AG09309 (cell line): ENCODE measurements at places on chromosomes 5 and 9.

DNA sequence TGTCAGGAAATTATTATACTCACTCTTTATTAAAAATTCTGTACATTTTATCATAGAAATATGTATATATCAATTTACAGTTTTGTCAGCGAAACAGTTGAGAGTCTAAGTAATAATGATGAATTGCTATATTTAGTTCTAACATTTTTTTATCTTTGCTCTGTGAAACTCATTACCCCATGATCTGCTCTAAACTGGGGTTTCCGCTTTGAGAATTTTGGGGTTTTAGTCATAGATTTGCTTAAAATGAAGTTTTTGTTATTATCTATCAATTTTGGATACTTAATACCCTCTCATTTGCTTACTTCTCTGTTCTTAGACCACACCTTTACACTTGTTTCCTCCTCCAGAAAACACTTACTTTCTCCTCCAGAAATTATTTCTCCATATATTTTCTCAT, 333.8 kb upstream of the MPDZ start:
- DNase-seq: no peak

DNA sequence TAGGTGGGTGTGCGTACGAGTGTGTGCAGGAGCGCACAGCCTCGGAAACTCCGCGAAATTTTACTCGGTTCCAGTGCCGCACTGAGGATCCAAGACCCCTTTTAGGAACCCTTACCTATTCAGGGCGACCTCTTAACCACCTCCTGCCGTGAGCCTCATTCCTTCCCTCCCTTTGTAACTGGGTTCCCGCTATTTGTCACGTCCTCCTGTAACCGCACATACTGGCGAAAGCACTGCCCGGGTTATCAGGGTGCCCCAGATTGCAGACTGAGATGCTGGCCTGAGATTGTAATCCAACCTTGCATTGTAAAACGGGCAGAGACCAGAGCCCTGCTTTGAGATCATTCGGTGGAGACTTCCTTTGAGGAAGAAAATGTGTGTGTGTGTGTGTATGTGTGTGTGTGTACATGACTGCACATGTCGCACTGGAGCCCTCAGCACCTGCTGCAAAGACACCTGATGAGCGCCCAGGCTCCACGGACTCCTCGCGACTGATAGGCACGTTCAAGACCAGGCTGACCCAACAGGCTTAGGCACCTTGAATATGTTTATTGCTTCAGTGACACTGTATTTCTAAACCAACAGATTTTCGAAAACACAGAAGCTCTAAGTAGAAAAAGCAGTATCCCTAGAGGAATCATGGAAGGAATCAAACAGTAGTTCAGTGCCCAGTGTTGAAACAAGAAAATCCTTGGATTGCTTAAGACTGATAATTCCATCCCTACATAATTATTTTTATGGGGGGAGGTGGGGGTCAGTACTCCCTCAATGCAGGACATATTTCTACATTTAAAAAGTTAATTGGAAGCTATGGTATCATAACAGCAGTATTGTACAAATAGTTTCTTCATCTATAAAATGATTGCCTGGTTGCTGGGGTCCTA, 86.5 kb upstream of the TNFAIP8 start:
- no peak for DNase-seq

DNA sequence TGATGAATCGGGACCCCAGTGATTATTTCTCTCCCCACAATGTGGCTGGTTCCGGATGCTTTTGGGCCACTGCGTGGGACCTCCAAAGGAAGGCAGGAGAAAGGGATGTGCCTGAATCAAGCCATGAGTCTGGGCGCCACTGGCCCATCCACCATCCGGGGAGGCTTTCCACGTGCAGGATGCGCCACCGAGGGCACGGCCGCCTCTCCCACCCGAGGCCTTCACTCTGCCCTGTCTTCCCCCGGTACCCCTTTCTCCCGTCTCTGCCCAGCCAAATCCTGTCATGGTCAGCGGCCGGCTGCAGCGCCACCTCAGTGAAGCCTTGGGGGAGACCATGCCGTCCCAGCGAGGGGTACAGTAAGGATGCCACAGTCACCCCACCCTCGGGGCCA, 43.9 kb upstream of the GRHPR start:
- DNase-seq: no peak

GRCh38 chr5:138657360-138657759, 82.2 kb upstream of the HSPA9 start:
- no peak for DNase-seq

DNA sequence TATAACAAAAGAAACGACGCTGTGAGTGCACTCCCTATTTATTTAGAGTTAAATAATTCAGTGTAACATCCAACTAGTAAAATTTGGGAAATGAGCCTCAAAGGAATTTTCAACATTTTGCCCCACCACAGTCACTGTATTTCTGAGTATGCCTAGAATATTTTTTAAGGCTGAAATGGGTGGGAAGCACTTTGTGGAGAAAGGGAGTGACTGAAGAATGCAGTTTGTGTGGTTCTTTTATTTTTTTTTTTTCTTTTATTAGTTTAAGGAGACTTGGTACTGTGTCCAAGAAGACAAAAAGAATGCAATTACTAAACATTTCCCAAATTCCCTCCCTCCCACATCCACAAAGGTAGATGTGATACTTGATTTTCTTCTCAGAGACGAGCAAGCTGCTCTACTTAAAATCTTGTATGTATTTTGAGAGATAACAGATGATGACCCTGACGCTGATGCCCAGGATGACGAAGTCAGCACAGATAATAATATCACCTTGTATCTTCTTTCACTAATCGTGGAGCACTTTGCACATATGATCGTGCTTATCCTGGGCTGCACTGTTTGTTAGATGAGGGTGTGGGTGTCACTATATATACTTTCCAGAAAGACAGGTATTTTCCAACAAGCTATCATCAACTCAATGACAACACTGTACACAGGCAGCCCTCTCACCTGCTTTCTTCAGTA, 586.3 kb downstream of the RAB3C start:
- DNase-seq: no peak

GRCh38 chr9:79360387-79361347, 211.1 kb upstream of the TLE4 start:
- DNase-seq: no peak

DNA sequence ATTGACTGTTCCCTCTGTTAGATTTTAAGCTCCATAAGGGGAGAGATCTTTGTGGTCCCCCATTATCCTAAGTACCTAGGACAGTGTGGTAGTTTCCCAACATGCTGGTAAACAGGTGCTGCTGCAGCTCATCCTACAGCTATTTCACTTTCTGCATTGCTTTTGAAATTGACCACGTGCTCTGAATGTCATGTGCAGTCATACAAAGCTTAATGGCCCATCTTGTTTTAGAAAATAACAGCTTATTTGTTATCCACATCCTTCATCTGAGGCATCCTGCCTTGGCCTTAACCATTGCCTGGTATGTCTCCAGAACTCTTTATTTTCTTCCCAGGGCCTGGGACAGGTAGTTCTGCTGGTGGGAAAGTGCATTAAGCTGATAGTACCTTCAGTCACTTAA, 14.7 kb downstream of the PIK3R1 start:
- DNase-seq: no peak

- DNase-seq: no peak
Measured at GRCh38 chr5:8895599-8895998, 650.3 kb downstream of the SEMA5A start.

GRCh38 chr9:99445920-99446319, 223.8 kb downstream of the SEC61B start:
- DNase-seq: no peak

DNA sequence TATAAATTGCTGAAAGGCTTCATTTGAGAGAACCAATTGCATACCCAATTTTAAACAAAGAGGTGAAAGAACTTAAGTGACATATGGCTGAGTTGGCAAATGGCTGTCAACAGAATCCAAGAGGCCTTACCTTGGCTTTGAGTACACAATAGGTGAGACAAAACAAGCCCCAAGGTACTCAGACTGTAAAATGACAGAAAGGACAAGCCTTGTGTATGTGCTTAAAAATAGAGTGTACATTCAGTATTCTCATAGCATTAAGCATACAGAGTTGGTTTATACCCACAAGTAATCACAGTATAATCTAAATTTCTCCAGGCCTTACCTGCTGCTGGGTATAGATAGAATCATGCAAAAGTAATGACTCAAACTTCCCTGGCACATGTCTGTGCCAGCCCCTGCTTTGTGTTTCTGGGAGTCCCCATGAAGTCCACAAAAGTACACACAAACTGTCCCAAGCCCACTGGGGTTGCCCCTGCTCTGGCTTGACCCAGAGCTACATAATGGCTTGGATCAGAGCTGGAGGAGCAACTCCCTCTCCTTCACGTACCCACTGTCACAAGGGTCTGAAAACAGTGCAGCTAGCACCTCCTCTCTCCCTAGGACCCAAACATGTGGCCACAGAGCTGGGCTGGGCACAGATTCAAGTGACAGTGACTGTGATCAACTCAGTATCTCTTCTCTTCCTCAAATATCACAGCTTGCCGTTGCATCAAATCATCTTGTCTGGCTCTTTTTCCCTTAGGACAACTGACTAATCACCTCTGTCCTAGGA, 250.8 kb downstream of the ENC1 start:
- no peak for DNase-seq

GRCh38 chr5:87307796-87308423, 40.2 kb downstream of the RASA1 start:
- no peak for DNase-seq

GRCh38 chr9:99366621-99367020, 144.5 kb downstream of the SEC61B start:
- no peak for DNase-seq

GRCh38 chr9:119722384-119722783, 353.1 kb upstream of the BRINP1 start:
- no peak for DNase-seq

DNA sequence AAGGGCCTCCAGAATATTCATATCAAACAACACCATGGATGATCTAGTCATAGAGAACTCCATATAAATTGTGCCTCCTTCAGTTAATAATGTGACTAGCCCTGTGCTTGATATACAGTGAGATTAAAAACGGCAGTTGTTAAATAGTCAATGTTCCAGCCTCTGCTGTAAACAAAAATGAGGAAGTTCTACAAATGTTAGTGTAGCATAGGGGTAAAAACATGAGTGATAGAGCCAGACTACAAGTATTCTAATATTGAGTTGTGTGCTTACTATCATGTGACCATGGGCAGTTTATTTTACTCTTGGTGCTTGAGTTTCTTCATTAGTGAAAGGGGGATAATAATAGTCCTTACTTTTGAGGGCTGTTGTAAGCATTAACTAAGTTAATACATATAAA, 43.3 kb upstream of the SLCO6A1 start:
- no peak for DNase-seq

DNA sequence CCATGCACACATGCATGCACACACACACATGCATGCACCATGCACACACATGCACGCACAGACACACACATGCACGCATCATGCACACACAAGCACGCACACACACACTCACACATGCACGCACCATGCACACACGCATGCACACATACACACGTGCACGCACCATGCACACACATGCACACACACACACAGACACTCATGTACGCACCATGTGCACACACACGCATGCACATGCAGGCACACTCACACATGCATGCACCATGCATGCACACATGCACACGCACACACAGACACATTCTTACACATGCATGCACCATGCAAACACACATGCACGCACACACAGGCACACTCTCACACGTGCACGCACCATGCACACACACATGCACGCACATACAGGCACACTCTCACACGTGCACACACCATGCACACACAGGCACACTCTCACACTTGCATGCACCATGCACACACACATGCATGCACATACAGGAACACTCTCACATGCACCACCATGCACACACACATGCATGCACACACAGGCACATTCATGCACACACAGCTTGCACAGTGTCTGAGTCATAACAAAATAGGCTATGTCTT, 117.5 kb downstream of the TENT4A start:
- DNase-seq: no peak

DNA sequence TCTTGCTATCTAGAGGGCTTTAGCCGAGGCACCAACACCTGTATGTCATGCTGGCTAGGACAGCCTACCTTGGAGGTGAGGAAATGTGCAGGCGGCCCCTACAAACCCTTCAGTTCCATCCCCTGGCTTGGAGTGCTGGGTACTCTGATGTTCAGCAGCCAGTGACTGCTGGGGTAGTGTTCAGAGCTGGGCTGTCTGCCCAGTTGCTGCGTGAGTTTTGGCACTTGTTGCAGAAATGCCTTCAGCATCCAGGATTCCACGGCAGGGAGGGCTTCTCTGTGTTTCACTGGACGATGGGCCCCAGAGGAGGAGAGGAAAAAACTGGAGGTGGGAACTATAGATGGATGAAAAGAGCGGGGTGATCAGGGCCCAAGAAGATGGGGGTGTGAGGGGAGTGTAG, 10.4 kb downstream of the SWI5 start:
- no peak for DNase-seq

DNA sequence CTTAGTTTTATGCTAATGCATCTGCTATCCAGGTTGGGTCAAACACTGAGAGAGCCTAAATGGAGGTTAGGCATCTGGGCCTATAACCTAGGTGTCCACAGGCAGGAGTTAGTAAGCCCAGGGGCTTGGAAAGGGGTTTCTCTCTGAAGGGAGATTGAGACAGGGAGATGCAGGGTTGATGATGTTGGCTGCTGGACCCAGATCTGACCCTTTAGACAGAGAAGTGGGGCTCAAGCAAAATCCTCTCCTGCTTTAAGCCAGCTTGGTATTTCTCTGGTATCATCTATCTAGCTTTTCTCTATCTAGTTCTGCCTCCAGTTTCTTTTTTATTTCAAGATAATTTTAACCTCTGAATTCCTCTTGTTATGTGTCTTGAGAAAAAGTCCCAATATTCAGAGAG, 18.3 kb upstream of the ANKRD55 start:
- no peak for DNase-seq

DNA sequence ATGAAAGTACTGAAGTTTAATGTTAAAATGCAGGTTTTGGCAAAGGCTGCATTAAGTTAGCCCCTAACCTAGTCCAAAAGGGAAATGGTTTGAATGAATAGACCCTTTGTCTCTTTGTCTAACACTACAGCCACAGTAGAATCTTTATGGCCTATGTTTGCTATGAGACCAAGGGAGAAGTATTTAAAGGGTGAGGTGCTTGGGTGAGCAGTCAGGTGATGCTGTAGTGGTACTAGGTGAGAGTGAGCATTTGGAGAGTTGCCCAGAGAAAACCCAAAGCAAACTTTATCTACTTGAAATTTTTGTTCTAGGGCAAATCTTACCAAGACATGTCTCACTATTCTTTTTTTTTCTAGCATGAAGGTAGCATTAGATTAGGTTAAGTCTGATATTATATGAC, 1961.4 kb upstream of the WWC1 start:
- DNase-seq: no peak
